ENCODE measurements at places on chromosomes 6 and 20.

DNA sequence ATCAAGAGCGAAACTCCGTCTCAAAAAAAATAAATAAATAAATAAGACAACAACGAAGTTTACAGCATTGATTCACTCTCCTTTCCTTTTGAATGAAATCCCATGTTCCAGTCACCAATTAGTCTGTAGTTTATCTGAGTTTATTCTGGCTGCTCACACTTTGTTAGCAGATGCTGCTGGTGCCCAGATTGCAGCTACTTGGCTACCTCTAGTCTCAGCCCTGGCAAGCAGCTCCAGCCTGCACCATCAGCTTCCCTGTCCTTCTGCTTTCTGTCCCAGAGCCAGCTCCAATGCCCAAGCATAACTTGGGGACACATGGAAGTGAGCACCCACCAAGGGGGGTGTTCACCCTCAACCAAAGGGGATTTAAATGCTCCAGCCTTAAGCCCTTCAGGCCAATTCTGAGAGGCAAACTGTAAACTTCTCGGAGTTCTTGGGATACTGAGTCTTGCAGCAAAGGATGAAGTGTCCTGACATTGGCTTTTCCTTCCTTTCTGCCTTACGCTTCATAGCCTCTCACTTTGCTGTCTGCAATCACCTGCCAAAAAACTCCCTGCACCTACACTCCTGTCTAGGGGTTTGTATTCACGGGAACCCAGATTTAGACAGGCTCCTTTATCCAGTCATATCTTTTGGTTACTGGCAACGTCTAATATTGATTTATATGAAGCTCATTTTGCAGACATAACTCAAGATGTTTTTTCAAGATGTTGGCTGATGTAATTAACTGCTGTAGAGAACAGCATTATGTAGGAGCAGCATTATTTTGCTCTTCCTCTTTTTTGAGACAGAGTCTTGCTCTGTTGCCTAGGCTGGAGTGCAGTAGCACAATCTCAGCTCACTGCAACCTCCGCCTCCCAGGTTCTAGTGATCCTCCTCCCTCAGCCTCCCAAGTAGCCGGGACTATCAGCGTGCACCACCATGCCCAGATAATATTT lies 9.8 kb upstream of the TASP1 start:
- no peak for DNase-seq

GRCh38 chr20:13758884-13759283 lies 25.8 kb downstream of the ESF1 start:
- no peak for DNase-seq

GRCh38 chr6:49543087-49543858 lies 7.2 kb upstream of the C6orf141 start:
- DNase-seq = no peak

GRCh38 chr6:144190080-144190479 lies 39.8 kb downstream of the STX11 start:
- DNase-seq = no peak

DNA sequence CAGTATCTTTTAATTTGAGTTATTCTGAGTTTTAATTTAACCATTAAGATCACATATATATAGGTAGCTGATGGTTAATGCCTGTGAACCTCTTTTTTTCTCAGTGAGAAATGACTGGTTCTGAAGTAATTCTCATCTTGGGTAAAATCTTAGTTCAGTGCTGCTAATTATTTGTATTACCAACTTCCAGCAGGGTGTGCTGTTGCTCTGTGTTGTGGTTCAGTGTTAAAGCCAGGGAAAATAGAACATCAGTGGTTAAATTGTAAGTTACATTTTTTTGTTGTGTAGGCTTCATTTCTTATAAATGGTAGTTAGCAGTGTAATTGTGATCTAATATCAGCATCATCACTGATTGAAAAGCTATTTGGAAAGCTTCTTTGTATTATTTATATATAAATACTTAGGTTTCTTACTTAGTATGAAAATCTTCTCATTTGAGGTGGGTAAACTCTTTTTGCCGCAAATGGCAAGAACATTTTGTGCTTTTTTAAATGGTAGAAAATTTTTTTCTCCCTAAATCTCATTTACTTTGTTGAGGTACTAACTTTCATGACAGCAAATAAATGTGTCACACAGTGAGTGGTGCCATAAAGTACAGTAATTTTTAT lies 43.7 kb downstream of the CDC5L start:
- DNase-seq = no peak

GRCh38 chr6:137403855-137404254 lies 90.3 kb downstream of the OLIG3 start:
- DNase-seq = no peak

DNA sequence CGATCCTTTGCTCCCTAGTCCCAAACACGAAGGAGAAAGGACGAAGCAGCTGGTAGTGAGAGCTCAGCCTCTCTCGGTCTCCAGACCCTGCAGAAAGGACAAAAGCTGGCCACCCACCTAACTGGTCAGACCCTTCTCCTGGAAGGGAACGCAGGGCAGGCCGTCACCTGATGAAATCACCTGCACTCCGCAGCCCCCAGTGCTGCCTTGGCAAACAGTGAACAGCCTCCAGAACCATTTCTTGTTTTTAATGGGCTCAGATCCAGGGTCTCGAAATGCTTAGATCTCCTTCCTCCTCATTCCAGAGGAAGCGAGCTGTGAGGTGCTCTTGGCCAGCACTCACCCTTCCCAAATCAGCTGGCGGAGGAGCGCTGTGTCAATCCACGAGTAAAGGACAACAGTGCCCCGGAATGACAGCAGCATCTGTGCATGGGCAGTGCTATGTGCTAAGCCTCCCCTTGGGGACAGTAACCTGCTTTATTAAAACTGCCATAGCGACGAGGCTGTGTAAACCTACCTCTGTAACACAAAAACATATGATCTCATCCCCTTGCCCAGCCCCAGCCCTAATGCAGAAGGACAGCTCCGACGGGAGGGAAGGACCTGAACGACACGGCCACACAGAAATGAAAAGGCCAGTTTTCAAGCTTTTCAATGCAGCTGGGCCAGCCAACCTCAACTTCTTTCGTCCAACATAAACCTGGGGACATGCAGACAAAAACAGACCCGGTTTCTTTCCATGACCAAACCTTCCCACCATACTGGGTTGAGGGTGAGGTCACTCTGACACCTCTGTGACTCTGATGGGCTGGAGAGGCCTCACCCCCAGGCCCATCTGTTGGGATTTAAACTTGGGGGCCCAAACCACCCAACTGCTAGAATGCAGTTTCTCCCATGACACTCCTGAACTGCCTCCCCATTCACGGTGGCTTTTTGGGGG lies 43.3 kb downstream of the SULF2 start:
- no peak for DNase-seq

DNA sequence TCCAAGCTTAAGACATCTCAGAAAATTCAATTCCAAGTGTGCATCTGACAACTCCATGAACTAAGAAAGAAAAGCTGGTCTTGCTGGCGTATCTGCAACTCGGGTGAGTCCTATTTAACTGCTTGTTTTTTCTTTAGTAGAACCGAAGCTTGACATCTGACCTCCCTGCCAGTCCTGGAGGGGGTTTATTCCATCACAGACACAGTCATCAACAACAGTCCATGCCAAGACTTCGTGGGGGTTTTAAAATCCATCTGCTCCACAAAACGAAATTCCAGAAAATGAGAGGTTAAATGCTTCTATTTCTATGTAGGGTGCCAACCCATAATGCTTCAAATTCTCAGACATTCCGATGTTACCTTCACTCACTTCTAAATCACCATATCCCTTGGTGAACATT lies 133.9 kb downstream of the IPCEF1 start:
- DNase-seq = no peak

- DNase-seq = no peak
Measured at GRCh38 chr6:117206944-117207687, 58.2 kb upstream of the VGLL2 start.

- no peak for DNase-seq
Measured at GRCh38 chr6:39295611-39296011, 18.6 kb downstream of the KCNK17 start.

GRCh38 chr6:130019326-130020072 lies 1.1 kb downstream of the L3MBTL3 start:
- no peak for DNase-seq

DNA sequence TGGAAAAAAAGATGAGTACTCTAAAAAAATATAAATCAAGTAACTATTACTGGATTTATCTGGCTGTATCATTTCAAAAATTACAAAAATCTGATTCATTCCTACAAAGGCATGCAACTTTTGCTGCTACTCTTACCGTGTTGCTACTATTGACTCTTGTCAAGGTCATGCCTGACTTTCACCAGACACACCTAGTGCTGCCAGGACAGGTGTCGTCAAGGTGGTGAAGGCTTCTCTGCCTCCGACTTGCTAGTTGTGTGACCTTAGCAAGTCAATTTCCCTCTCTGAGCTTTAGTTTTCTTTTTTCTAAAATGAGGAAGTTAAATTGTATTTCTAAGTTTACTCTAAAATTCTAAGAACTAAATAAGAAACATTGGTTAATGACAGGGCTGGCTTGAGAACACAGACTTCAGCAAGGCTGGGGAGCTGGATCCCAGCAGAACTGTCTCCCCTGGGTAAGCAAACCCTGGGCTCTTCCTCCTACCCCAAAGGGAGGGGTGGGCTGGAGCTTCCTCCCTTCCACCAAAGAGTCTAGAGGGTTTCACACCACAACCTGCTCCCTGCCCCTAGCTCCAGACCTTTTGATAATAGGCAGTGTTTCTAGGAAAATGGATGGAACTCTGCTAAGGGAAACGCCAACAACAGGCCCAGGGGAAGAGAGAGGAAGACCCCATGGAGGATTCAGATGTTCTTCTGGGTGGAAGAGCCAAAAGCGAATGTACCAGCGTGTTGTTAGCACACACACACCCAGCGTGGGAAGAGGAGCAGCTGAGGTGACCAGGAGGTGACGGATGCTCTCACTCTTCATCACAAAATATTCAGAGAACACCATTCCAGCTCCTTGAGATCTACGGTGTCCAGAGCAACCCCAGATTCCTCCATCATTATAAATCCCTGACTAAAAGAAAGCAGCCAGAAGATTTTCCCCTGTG lies 47.9 kb upstream of the CITED2 start:
- no peak for DNase-seq

- DNase-seq = no peak
Measured at GRCh38 chr6:108622641-108623298, 62.1 kb downstream of the FOXO3 start.

GRCh38 chr6:157984686-157985225 lies 3.1 kb downstream of the SYNJ2 start:
- DNase-seq = no peak

Data from NCI-H1048 (cell line).